Stimulated activated CD8-positive, alpha-beta memory T cell treated with anti-CD3 and anti-CD28 coated beads, Interleukin-4, amount 100 ng/mL, for 4 hours (primary cell): ENCODE measurements at places on chromosomes 13 and 19.

- no peak for DNase-seq
Measured at GRCh38 chr19:53193535-53194222, 521 bp upstream of the ZNF665 start.

DNA sequence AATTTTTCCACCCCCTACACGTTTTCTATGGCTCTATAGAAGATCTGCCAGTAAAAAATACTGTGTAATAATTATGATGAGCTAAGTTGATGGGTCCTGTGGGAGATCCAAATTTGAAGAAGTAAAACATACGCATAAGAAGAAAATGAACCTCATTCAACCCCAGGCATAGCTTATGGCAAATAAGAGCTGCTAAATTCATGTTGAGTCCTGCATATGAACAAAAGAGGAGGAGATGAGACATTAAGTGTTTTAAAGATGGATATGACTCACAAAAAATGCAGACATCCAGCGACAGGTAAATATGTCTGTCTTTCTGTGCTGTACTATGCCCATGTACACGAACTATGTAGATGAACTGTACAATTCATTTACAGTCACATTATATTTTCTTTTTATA is 101.9 kb downstream of the LIG4 start:
- DNase-seq: no peak

DNA sequence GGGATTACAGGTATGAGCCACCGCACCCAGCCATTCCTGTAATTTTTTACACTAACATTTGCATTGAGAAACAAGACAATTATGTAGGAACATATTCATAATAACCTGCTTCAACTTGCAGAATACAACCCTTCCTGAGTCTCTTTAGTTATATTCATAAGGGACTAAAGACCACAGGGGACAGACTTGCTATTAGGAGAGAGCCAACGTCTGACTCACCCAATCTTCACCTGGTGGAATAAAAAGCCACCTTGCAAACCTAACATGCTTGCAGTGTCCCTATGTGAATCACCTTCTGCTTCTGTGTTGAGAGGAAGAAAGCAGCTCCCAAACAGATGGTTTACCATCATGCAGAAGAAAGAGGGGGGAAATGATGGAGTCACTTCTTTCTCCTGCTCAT is 456.1 kb downstream of the PCDH9 start:
- DNase-seq: no peak

DNA sequence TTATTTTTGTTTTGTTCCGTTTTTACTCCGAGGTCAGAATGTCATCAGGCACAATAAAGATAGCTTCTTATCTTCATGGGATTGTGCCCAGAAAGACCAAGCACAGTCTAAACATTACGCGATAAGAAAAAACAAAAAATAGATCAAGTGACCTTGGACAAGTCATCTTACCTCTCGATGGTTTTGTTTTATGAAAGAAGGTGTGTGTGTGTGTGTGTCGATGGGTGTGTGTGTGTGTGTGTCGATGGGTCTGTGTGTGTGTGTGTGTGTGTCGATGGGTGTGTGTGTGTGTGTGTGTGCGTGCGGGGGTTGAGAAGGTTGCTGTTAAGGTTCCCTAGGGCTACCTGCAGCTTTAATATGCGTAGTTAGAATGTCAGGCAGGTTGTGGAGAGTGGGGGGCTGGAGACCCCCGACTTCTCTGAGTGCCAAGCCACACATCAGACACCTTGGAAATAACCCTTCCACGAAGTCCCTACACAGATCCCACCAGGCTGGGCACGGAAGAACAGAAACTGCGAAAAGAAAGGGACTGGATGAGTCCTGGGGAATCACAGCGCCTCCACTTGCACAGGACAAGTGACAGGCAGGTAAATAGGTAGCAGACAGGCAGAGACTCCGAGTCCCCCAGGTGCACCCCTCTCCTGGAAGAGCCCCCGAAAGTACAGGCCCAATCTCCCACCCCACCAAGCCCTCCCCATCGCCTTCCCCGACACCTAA is 458 bp upstream of the ATP8A2 start:
- DNase-seq: no peak

DNA sequence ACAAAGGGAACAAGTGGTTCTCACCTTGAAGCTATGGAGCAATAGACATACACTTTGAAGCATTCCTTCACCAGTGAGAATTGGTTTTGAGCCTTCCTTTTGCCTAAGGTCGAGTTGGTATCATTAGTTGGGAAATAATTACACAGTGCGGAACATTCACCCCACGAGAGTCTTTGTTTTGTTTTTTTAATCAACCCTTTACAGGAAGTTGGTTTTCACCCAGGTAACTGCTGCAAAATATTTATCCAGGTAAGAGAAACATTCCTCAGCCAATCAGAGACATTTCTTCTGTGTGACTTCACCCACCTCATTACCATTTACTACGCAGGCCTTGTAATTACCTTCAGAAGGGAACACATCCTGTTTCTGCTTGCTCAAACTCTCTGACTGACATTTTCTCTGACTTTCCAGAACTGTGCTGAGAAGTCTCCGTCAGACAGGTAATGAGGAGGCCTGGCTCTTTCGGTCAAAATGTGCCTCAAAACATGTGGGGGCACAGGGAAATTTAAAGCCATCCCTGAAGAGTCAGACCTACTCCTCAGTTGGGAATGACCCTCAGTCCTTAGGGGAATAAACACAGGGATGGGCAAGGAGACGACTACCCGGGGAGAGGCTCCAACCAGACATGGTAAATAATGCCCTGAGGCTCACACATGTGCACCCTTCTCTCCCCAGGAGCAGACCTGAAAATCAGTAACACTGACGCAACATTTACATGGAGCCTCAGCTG is 22.7 kb upstream of the SERP2 start:
- no peak for DNase-seq

- no peak for DNase-seq
Measured at GRCh38 chr19:2976609-2977000, 759 bp upstream of the TLE6 start.

- no peak for DNase-seq
Measured at GRCh38 chr19:39325778-39326665, 5.4 kb upstream of the LRFN1 start.

DNA sequence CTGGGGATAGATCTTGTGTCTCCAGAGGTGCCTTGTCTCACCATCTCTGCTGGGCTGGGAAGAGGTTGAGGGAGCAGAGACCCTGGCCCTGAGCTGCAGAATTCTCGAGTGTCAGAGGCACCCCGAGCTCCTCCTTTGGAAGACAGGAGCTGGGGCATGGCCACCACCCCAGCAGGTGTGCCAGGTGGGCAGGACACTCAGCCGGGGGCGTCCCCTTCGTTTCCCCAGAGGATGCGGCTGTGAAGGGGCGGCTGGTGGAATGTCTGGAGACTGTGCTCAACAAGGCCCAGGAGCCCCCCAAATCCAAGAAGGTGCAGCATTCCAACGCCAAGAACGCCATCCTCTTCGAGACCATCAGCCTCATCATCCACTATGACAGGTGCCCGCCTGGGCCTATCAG is 14.5 kb downstream of the FUZ start:
- no peak for DNase-seq

- peak; percentile 44 for DNase-seq
Measured at GRCh38 chr19:46661735-46662592, 982 bp upstream of the DACT3 start.

DNA sequence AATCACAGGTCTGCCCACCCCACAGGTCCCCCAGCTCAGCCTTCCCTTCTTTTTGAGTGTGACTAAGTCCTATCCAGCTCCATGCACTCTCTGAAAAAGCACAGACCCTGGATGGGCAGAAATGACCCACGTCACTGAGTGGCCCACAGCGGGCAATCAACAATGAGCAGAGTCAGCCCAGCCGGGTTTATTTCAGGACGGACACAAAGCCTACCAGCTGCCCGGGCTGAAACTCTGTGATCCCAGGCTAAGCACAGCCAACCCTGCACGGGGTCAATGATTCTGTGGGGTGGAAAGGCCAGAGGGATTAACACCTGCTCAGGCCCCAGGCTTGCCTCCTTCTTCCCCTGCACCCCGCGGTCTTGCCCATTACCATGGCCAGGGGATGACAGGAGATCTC is 8.4 kb downstream of the NAPA start:
- DNase-seq: no peak

DNA sequence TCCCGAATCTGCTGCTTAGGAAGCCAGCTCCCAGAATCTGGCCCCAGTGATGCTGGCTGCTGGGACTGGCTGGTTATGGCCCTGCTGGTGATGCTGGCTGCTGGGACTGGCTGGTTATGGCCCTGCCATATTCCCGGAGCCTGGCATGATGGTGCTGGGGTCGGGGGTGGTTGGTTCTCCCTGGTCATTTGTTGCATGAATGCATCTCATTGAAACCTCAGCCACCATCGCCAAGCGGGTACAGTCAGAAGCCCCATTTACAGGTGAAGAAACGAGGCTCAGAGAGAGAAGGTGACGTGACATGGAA is 2.1 kb downstream of the PGLYRP1 start:
- no peak for DNase-seq

GRCh38 chr13:66216728-66217127 is 1013.4 kb downstream of the PCDH9 start:
- no peak for DNase-seq

GRCh38 chr19:8361921-8362793 is 1.8 kb upstream of the ANGPTL4 start:
- no peak for DNase-seq

DNA sequence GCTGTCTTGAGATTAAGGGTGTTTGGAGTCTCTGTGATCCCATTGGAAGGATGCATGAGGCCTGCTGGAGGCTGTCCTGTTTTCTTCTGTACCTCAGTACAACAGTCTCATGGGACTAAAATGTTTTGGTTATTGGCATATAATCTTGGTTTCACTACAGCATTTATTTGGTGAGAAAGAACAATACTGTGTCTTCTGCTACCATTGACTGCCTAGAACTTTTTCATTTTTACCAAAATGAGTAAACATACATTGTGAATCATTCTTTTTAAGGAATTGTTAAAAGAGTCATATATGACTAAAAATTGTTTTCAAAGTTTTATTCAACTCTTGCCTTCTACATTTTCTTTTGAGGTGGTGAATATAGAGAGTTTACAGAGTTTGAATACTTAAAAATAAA is 459.8 kb downstream of the GPC6 start:
- DNase-seq: no peak

GRCh38 chr13:22538400-22538799 is 642.4 kb upstream of the SGCG start:
- DNase-seq: no peak

GRCh38 chr13:35387682-35388250 is 88.7 kb downstream of the MAB21L1 start:
- DNase-seq: no peak

- DNase-seq: no peak
Measured at GRCh38 chr19:28324275-28325060, 888.5 kb downstream of the UQCRFS1 start.

GRCh38 chr13:93368718-93369117 is 142.1 kb downstream of the GPC6 start:
- DNase-seq: no peak

DNA sequence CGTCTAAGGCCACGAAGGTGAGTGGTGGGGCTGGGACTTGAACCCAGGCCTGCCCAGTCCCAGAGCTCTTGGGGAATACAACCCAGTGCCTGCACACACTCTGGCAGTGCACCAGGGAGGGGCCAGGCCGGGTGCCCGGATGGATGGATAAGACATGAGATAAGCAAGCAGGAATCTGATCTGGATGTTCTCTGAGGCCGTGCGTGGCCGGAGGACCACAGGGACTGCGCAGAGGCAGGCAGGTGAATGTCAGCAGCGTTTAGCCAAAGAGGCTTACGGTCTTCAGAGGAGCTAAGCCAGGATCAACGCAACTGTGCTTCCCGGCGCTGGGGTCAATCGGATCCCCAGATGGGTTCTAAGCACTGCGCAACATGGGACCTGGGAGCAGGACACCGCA is 1.5 kb downstream of the ZNF787 start:
- no peak for DNase-seq

GRCh38 chr13:48532256-48532505 is 699 bp downstream of the RCBTB2 start:
- no peak for DNase-seq

- DNase-seq: no peak
Measured at GRCh38 chr19:51431124-51431523, 13.7 kb upstream of the SIGLEC10 start.

- DNase-seq: no peak
Measured at GRCh38 chr13:44326961-44327360, 46.7 kb upstream of the SERP2 start.

DNA sequence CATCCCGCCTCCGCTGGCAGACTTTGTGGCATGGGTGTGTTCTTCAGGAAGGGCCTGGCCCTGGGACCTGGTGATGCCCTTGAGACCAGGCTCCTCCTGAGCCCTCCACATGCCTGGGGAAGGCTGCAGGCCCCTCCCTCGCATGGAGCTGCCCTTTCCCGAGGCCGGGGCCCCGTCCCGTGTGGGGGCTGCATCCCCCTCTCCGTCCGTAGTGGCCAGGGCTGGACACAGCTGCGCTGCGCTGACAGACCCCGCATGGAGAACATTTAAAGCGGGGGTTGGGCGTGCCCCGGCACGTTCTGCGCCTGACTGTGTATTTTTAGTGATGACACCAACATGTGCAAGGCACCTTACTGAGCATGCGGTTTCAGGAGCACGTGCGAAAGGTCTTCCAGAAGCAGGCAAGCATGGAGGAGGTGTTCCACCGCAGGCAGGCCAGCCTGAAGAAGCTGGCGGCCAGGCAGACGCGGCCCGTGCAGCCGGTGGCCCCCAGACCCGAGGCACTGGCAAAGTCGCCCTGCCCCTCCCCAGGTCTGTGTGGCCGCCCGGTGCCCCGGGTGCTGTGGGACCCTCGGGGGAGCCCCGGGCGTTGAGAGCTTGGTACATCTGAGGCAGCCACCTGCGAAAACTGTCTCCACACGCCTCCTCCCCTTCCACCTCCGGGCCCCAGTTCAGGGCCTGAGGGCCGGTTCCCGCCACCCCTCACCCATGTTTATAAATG is 28.8 kb upstream of the F7 start:
- DNase-seq: no peak

- no peak for DNase-seq
Measured at GRCh38 chr19:50344661-50345318, 15.6 kb upstream of the KCNC3 start.

DNA sequence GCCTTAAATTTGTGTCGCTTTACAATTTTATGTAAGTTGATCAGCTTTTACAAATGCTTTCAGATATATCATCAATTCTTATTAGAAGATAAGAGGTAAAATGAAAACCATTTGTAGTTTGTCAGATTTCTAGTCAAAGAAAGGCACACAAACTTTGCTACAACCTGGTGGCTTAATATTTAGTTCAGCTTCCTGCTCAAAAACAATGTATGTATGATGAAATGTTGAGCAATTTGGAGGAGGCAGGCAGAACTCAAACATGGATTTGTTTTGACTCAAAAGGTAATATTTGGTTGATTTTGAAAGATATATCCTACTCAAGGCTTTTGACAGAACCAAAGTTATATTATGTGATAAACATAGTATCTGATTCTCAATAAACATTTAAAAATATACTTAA is 24.2 kb downstream of the NEK5 start:
- DNase-seq: no peak

- no peak for DNase-seq
Measured at GRCh38 chr13:26663791-26664190, 96.8 kb downstream of the GPR12 start.
